PC-9 (cell line): ENCODE measurements at places on chromosomes 1 and 21.

GRCh38 chr1:98480271-98480670 lies 181.2 kb upstream of the SNX7 start:
- no peaks in the 10 kb centered on the region for H3K27me3 ChIP-seq
- H3K27ac ChIP-seq, result no peak overlapping the region
- no peak overlapping the region for H3K4me3 ChIP-seq
- no peaks in the 10 kb centered on the region for H3K36me3 ChIP-seq
- no peak for DNase-seq
- no peaks in the 10 kb centered on the region for H3K4me1 ChIP-seq

- no peaks in the 10 kb centered on the region for H3K36me3 ChIP-seq
- H3K27ac ChIP-seq, result no peak overlapping the region
- DNase-seq, result no peak
- H3K4me1 ChIP-seq, result no peaks in the 10 kb centered on the region
- H3K27me3 ChIP-seq, result no peaks in the 10 kb centered on the region
Measured at GRCh38 chr1:174258148-174258550, 98.8 kb downstream of the RABGAP1L start.

- no peak overlapping the region for H3K4me3 ChIP-seq
- DNase-seq, result no peak
- no peaks in the 10 kb centered on the region for H3K36me3 ChIP-seq
- H3K4me1 ChIP-seq, result no peaks in the 10 kb centered on the region
- H3K27me3 ChIP-seq, result no peaks in the 10 kb centered on the region
Measured at GRCh38 chr1:214116258-214116657, 128.5 kb downstream of the PROX1 start.

DNA sequence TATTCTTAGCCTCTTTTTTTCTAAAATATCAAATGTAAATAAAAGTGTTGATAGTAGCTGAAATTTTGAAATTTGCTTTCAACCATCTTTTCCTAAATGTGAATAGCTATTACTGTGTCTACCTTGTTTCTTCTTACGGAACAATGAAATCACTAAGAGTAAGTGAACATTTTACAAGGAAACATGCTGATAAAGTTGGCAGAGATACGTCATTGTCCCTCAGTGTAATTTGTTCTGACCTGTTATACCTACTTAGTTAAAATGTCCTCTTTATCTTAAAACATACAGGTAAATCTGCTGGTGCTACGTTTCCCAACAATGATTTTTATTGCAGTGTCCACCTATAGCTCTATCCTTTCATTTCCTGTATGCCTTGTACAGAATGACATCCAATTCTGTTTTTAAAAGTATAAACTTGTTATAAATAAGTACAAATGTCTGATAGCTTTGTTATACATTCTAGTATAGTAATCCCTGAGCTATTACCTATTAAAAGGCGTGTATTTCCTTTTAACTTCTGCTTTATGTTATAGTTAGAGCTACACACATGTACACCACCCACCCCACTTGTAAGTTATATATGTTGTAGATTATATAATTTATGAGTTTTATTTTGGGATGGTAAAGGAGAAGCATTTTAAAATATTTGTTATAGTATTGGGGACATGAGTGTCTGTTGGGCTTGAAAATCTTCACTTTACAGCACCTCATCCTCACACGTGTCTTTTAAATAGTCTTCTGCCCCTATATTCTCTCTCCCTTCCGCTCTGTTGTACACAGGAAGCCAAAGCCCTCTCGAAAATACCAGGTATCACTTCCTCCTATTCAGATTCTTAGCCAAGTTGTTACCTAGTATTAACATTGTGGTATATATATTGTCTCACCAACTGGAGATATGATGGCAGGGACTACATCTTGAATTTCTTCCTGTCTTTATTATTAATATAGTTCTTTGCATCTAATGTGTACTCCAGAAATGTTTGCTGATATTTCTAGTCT lies 25.2 kb downstream of the LAMC1 start:
- no peak for DNase-seq
- no peaks in the 10 kb centered on the region for H3K27me3 ChIP-seq
- H3K4me1 ChIP-seq, result peaks cover 11% of the 10 kb centered on the region
- H3K36me3 ChIP-seq, result no peaks in the 10 kb centered on the region
- no peak overlapping the region for H3K27ac ChIP-seq
- no peak overlapping the region for H3K4me3 ChIP-seq

DNA sequence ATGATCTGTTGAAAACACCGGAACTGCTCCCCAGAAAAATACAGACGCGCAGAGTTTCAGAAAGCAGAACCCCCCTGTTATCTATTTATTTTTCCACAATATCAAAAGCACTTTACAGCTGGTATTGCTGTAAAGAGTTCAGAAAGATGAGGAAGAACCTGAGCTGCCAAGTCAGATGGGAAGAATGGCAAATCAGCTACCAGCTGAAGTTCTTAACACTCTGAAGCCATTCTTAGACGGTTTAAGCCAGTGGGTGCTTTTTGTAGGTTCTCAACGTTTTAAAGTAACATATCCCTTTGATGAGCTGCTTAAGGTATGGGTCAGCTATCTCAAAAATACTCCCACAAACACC lies 714 bp upstream of the AKIRIN1 start:
- H3K27me3 ChIP-seq, result no peaks in the 10 kb centered on the region
- no peak for DNase-seq
- H3K36me3 ChIP-seq, result 0 out of 2 replicates have a peak, but pooled peaks cover 4% of the 10 kb centered on the region
- peaks cover 43% of the 10 kb centered on the region for H3K4me1 ChIP-seq
- H3K27ac ChIP-seq, result peak overlapping the region; percentile 33; the same call in 1 of the 2 replicates

GRCh38 chr1:231757101-231757404 lies 130.5 kb downstream of the DISC1 start:
- H3K27me3 ChIP-seq, result no peaks in the 10 kb centered on the region
- no peak overlapping the region for H3K27ac ChIP-seq
- DNase-seq, result no peak
- no peak overlapping the region for H3K4me3 ChIP-seq
- no peaks in the 10 kb centered on the region for H3K36me3 ChIP-seq

GRCh38 chr1:244046907-244047611 lies 4.0 kb upstream of the ZBTB18 start:
- H3K27me3 ChIP-seq, result no peaks in the 10 kb centered on the region
- peaks cover 36% of the 10 kb centered on the region for H3K4me1 ChIP-seq
- DNase-seq, result peak; percentile 78
- H3K4me3 ChIP-seq, result peak overlapping the region; percentile 69
- H3K27ac ChIP-seq, result peak overlapping the region; percentile 82

- DNase-seq, result peak; percentile 36
- H3K4me1 ChIP-seq, result 0 out of 2 replicates have a peak, but pooled peaks cover 4% of the 10 kb centered on the region
- no peak overlapping the region for H3K27ac ChIP-seq
- H3K27me3 ChIP-seq, result no peaks in the 10 kb centered on the region
- H3K36me3 ChIP-seq, result no peaks in the 10 kb centered on the region
Measured at GRCh38 chr1:15454256-15454655, 2.3 kb upstream of the CELA2A start.

GRCh38 chr1:111448918-111449702 lies at the start of the genes ATP5PB and WDR77:
Gene ATP5PB (plus strand): TSS chr1:111449464. CDS start chr1:111449542, 78 bp downstream.
Gene WDR77 (minus strand): TSS chr1:111449256. CDS start chr1:111449169, 87 bp downstream.
- no peaks in the 10 kb centered on the region for H3K27me3 ChIP-seq
- H3K27ac ChIP-seq, result peak within 1 kb of the TSS; percentile 69
- DNase-seq, result peak; percentile 100
- peak within 1 kb of the TSS; percentile 85 for H3K4me3 ChIP-seq

GRCh38 chr1:230250666-230251065 lies 175.5 kb downstream of the PGBD5 start:
- no peak for DNase-seq
- no peaks in the 10 kb centered on the region for H3K27me3 ChIP-seq
- H3K4me1 ChIP-seq, result no peaks in the 10 kb centered on the region
- H3K4me3 ChIP-seq, result no peak overlapping the region
- H3K27ac ChIP-seq, result no peak overlapping the region
- H3K36me3 ChIP-seq, result no peaks in the 10 kb centered on the region

- no peak overlapping the region for H3K27ac ChIP-seq
- H3K27me3 ChIP-seq, result no peaks in the 10 kb centered on the region
- peak; percentile 70 for DNase-seq
- peaks cover 37% of the 10 kb centered on the region for H3K4me1 ChIP-seq
- no peaks in the 10 kb centered on the region for H3K36me3 ChIP-seq
- no peak overlapping the region for H3K4me3 ChIP-seq
Measured at GRCh38 chr1:161738627-161739287, 10.8 kb upstream of the DUSP12 start.

DNA sequence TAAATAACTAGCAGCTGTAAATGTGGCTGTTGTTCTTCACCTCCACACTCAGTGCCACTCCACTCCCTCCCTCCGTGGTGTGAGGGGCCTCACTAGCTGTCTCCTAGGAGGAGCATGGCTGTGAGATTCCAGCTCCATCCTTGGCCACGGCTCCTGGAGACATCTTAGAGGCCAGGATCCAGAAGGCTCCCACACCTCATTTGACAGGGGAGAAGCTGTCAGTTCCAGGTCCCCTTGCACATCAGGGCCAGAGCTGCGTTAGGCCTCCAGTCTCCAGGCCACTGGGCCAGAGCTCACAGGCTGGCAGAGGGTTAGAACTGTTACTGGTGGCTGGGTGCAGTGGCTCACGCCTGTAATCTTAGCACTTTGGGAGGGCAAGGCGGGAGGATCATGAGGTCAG lies 15.0 kb downstream of the PCSK9 start:
- H3K27me3 ChIP-seq, result no peaks in the 10 kb centered on the region
- H3K27ac ChIP-seq, result no peak overlapping the region
- DNase-seq, result no peak
- H3K4me3 ChIP-seq, result no peak overlapping the region

GRCh38 chr1:113142791-113143190 lies 69.8 kb downstream of the LRIG2 start:
- H3K27me3 ChIP-seq, result no peaks in the 10 kb centered on the region
- H3K4me3 ChIP-seq, result no peak overlapping the region
- DNase-seq, result no peak
- no peak overlapping the region for H3K27ac ChIP-seq

DNA sequence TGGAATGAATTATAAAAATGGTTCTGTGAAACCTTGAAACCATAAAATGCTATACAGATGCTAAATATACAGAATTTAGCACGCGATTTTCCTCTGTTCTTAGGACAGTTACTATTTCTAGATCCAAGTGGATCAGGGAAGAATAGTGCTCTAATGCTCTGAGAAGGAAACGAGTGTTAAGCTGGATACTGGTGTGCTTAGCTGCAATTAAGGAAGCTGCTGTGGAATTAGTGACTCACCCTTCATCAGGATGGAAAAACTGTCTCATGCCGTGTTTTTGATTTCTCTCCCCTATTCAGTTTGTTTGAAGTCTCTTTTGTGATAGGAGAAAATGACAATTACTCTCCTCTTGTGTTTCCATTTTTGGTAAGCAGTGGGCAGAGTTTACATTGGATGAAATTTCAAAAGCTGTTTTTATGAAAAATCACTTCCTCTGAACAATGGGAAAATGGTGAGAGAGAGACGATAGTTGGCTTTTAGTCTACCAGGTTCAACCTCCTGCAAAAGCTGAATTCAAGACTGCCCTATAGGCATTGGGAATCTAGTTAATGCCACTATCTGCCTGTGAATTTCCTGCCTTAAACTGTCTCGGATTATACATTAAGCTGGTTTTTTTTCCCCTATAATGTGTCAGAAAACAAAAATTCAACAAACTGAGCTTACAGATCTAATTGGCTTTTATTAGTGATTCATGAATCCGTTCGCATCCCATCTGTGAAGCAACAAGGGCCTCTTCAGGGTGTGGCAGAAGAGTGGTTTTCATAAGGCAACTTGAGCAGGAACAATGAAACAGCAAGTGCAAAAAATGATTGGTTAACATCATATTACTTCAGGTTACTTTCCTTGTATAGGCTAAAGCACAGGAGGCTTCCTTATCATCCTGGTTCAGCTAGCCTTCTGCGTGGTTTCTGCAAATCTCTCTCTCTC lies 179.8 kb downstream of the ST6GALNAC3 start:
- H3K27ac ChIP-seq, result no peak overlapping the region
- no peak for DNase-seq
- no peak overlapping the region for H3K4me3 ChIP-seq
- no peaks in the 10 kb centered on the region for H3K4me1 ChIP-seq
- H3K36me3 ChIP-seq, result no peaks in the 10 kb centered on the region
- no peaks in the 10 kb centered on the region for H3K27me3 ChIP-seq

DNA sequence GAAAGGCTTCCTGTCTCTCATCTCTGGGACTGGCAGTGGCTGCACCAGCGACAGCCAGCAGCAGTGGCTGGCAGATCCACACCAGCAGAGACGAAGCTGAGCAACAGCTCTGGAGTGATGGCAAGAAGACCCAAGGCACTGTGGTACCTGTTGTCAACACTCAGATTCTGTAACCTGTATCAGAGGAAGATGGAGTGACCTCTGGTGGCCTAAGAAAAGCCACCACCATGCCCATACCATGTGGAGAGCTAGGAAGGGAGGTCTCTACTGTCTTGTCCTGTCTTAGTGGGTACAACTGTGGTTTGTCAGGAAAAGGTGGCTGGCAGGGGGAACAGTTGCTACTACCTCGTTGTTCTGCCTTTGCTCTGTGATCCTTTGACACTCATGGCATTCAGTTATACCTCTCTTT lies 22.5 kb upstream of the RHBDL2 start:
- H3K27me3 ChIP-seq, result no peaks in the 10 kb centered on the region
- no peak overlapping the region for H3K4me3 ChIP-seq
- no peak overlapping the region for H3K27ac ChIP-seq
- H3K4me1 ChIP-seq, result peaks cover 42% of the 10 kb centered on the region

DNA sequence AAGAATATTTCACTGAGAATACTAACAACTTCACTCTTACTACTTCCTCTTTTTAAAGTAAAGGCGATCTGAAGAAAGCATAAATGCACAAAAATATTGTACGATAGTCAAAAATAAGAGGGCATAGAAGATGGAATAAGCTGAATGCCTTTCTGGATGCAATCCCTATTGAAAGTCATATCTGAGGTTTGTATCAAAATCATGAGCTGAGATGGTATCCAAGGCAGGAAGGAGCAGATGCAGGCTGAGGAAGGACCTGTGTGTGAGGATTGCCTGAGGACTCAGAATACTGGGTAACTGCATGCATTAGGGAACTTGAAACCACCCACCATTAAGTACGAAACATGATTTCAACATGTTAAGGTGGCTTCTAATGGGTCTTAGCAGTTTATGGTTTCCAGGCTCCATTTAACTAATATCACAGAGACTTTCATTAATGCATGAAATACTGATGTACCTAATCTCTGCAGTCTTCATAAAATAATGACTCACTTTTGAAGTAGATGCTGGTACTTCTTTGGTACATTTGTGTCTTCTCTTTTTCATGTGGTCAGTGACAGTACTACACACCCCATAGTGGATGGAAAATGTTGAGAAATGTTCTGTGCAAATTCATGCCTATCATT lies 29.6 kb upstream of the RGS1 start:
- H3K27ac ChIP-seq, result no peak overlapping the region
- no peak for DNase-seq
- no peaks in the 10 kb centered on the region for H3K36me3 ChIP-seq
- H3K4me3 ChIP-seq, result no peak overlapping the region

- no peaks in the 10 kb centered on the region for H3K36me3 ChIP-seq
- H3K4me1 ChIP-seq, result no peaks in the 10 kb centered on the region; the same call in 1 of the 2 replicates
- no peak overlapping the region for H3K4me3 ChIP-seq
- peaks cover 10% of the 10 kb centered on the region for H3K27me3 ChIP-seq
Measured at GRCh38 chr1:208251015-208251414, 6.8 kb upstream of the PLXNA2 start.

DNA sequence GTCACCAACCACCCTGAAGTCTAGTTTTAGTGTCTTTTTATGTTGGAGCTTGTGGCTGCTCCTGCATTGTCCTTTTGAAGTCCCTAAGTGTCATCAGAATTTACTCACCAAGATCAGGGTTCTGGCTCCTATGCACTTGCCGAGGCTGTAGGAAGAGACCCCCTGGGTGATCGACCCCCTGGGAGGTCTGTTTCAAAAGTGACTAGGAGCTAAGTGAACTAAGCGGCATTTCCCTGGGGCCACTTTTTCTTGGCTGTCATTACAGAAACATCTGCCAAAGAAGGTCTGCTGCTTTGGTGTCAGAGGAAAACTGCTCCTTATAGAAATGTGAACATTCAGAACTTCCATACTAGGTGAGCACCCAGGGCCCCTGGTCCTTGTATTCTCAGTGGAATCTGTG lies 39.4 kb downstream of the ACTN2 start:
- no peak overlapping the region for H3K4me3 ChIP-seq
- DNase-seq, result no peak
- no peaks in the 10 kb centered on the region for H3K36me3 ChIP-seq
- H3K27me3 ChIP-seq, result peaks cover 95% of the 10 kb centered on the region
